ENCODE measurements at places on chromosomes 6 and 20.

- no peak for DNase-seq
Measured at GRCh38 chr20:49029203-49029602, 16.9 kb upstream of the CSE1L start.

DNA sequence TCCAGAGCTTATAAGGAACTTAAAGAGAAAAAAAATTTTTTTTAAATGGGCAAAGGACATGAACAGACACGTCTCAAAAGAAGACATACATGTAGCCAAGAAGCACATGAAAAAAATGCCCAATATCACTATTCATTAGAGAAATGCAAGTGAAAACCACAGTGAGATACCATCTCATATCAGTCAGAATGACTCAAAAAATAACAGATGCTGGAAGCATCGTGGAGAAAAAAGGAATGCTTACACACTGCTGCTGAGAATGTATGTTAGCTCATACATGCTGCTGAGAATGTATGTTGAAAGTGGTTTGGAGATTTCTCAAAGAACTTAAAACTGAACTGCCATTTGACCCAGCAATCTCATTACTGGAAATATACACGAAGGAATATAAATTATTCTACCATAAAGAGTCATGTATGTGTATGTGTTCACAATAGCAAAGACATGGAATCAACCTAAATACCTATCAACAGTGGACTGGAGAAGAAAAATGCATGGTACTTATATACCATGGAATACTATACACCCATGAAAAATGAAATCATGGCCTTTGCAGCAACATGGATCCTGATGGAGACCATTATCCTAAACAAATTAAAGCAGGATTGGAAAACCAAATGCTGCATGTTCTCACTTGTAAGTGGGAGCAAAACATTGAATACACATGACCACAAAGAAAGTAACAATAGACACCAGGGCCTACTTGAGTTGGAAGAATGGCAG is 5.2 kb downstream of the OR11A1 start:
- DNase-seq = no peak

GRCh38 chr20:62772619-62772989 is 23.7 kb upstream of the MRGBP start:
- no peak for DNase-seq

GRCh38 chr20:34507702-34508413 is 8.4 kb upstream of the DYNLRB1 start:
- DNase-seq = no peak

DNA sequence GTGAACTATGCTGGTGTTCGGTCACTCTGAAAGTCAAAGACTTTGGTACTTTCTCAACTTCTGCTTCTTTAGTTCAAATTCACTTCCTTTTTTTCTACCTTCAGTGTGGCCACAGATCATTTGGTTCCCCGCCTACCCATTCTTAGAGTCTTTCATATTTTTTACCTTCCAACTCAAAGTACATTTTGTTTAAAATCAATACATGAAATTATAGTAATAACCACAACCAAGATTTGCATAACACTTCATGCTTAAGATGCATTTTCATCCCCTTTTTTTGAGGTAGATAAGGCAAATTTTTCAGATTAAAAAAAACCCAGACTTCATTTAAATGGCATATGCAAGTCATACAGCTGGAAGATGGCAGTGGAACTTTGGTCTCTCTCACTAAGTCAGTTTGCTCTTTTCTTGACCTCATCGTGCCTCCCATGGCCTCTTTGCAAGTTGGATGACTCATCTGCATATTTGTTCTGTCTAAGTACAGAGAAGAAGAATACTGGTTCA is 11.9 kb upstream of the CNR1 start:
- DNase-seq = no peak

DNA sequence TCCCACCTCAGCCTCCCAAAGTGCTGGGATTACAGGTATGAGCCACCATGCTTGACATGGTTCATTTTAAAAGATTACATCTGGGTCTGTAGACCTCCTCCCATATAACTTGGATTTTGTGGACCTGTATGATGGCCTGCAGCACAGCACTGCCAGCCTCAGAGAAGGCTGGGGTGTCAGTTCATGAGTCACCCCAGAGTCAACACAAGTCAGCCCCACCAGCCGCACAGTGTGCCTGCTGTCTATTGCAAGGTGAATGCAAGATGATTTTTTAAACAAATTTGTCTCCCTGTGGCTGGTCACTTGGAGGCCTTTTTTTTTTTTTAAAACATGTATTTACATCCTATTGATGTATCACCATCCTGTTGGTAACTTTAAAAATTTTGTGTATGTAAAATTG is 76.7 kb downstream of the RREB1 start:
- DNase-seq = no peak

GRCh38 chr20:2402271-2402980 is 21.7 kb downstream of the TGM6 start:
- no peak for DNase-seq

DNA sequence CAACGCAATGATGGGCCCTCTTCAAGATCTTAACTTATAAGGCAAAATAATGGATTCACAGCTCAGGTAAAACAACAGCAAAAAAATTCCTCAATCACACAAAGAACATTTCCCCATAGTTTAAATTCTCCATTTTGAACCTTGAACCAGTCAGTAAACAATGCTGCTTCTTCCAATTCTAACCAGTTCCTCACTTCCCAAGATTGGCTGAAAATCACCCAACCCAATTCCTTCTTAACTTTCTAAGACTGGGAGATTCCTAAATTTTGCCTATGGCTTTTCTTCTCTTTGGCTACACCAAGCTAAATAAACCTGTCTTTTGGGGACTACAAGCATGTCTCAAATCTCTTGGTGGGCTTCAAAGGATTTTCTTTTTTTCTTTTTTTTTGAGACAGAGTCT is 3.1 kb upstream of the ZNF451 start:
- no peak for DNase-seq

- no peak for DNase-seq
Measured at GRCh38 chr20:63795178-63795830, 35.8 kb downstream of the ZBTB46 start.

DNA sequence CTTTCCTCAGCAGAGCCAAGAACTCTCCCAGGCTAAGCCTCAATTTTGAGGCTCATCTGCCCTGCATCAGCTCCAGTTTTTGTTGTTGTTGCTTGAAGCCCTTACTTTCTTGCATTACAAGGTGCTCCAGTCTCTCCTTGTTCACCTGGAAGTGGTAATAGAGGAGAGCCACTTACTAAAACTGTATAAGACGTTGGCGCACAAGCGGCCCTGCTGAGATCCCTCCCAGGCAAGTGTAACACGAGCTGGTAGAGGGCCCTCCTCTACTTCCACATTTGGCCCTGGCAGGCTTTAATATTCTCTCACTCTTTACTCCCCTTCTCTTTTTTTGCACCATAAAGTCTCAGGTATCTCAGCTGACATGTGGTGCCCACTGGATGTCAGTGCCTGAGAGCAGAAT is 19.5 kb downstream of the GCM2 start:
- no peak for DNase-seq

GRCh38 chr6:39088331-39088730 is 26.7 kb downstream of the SAYSD1 start:
- no peak for DNase-seq

- no peak for DNase-seq
Measured at GRCh38 chr6:18215436-18215835, 48.9 kb downstream of the DEK start.

DNA sequence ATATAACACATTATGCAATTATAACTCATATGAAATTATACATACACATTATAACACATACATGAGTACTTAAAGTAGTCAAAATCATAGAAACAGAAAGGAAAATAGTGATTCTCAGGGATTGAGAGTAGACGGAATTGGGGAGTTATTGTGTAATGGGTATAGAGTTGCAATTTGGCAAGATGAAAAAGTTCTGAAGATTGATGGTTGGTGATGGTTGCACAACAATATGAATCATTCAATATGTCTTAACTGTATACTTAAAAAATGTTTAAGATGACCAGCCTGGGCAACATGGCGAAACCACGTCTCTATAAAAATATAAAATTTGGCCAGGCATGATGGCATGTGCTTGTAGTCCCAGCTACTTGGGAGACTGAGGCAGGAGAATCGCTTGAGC is 372.7 kb downstream of the CDKAL1 start:
- no peak for DNase-seq

GRCh38 chr20:35311409-35311808 is 19.2 kb upstream of the FAM83C start:
- no peak for DNase-seq

DNA sequence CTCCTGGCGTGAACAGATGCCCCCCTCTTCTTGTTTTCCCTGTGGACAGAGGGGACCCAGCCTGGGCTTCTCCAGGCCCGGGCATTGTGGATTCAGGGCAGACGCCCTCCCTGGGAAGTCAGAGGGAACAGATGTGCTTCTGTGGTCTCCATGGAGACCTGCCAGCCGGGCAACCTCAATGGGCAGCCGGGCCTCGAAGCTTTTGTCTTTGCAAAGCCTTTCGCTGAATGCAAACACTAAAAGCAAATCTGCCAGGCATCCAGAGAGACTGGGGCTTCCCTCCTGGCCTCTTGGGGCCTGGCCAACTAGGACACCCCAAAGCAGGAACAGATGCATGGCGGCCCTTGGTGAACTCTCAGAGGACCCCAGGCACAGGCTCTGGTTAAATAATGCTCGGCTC is 370.0 kb upstream of the SULF2 start:
- DNase-seq = no peak

DNA sequence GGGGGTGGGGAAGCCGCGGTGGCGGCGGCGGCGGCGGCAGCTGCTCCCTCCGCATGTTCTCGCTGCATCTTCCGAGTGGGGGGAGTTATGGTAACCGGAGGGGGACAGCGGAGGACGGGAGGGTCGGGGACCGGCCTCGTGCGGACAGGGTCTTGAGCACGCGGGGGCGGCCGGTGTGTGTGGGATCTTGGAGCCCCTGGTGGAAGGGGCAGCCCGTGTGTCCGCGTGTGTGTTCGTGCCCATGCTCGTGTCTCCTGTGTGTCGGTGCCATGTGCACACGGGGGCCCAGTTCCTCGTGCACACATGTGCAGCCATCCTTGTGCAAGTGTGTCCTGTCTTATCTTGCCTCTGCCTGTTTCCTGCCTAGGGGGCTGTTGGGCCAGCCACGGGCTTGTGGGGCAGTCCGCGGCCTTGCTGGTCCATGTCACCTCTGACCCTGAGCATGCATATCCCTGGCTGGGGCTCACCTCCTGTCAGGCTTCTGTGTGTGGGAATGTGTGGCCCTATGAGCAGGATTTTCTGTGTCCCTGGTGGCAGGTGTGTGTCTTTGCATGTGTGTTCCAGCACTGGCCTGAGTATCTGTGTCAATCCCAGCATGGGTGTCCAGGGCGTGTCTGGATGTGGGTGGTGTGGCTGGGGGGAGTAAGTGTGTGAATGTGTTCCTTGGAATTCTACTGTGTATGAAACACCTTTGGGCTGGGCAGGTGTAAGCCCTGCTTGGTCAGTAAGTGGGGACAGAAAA is 8.5 kb downstream of the SYNGAP1 start:
- no peak for DNase-seq

DNA sequence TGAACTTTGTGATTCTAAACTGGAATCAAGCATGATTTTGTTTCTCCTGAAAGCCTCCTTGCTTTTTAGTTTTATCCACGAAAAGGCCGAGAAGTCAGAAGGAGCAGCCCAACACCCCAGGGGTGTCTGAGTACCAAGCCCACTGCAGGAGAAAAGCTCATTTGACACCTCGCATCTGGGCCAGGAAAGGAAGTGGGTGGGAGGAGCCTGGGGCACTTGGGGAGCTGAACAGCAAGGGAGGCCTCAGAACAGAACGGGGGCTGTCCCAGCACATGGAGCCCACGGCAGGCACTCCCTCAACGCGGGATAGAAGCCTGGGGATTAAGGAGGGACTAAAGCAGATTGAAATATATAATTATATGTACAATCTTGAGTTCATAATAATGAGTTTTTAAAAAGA is 6.6 kb downstream of the KIF25 start:
- DNase-seq = no peak

GRCh38 chr6:111478749-111479148 is 4.3 kb downstream of the REV3L start:
- no peak for DNase-seq

DNA sequence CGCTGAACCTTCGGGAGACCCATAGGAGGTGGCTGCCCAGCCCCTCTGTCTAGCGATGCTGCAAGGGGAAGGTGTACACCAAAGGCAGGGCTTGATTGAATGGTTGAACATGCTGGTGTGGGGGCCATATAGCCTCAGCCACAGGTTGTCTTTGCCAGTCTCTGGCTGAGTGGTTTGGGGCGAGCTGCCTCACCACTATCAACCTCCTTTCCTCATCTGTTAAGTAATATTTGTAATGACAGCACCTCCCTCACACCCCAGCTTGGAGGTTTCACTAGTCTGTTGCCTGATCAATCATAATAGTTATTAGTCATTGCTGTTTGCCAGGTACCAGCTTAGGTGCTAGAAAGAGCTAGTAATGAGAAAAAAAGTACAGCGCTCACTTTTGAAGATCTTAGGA is 11.8 kb upstream of the ZNF831 start:
- DNase-seq = no peak

GRCh38 chr6:5102267-5102970 is 17.3 kb downstream of the PPP1R3G start:
- DNase-seq = no peak

- DNase-seq = no peak
Measured at GRCh38 chr6:88045521-88046136, 2.0 kb upstream of the SPACA1 start.

- no peak for DNase-seq
Measured at GRCh38 chr6:7727946-7728854, 2.3 kb downstream of the BMP6 start.

GRCh38 chr6:12331951-12332749 is 42.0 kb downstream of the EDN1 start:
- DNase-seq = no peak

- no peak for DNase-seq
Measured at GRCh38 chr6:13803581-13803980, 10.8 kb downstream of the MCUR1 start.

DNA sequence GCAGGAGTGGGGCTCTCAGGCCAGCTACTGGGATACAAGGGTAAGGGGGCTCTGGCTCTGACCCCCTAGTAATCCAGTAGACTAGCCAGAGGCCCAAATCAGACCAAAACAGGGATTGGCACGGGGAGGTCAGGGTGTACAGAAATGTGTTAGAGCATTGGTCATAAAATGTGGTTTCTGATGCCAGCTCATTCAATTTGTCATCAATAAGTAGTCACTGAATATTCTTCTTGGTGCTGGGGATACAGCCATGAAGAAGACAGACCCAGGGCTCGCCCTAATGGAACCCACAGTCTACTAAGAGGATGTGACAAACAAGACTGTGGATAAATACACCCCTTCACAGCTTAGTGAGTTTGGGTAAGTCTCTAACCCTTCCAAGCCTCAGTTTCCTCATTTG is 11.1 kb downstream of the MAP1LC3A start:
- no peak for DNase-seq

- no peak for DNase-seq
Measured at GRCh38 chr6:12232339-12232738, 57.8 kb upstream of the EDN1 start.

GRCh38 chr6:87832025-87832825 is 130.2 kb upstream of the AKIRIN2 start:
- DNase-seq = no peak

GRCh38 chr20:58511364-58511763 is 3.8 kb downstream of the APCDD1L start:
- DNase-seq = no peak

Measured in activated T-helper 1 cell treated with anti-CD3 and anti-CD28 coated beads, Interleukin-2, amount 50 U/mL, for 16 hours (primary cell).